ENCODE measurements at places on chromosomes 4 and X. TPM values are rescaled to one million over a fixed set of nuclear protein-coding genes. Genes with fewer than 3 reads are reported as not detected.

The POU4F2 gene
- total RNA-seq, result 0.06 TPM

- no peak for DNase-seq
Observed at GRCh38 chrX:7068939-7069367, 78.6 kb upstream of the STS start.

GRCh38 chr4:77040270-77040669 lies 35.5 kb downstream of the CCNI start:
- DNase-seq, result no peak

DNA sequence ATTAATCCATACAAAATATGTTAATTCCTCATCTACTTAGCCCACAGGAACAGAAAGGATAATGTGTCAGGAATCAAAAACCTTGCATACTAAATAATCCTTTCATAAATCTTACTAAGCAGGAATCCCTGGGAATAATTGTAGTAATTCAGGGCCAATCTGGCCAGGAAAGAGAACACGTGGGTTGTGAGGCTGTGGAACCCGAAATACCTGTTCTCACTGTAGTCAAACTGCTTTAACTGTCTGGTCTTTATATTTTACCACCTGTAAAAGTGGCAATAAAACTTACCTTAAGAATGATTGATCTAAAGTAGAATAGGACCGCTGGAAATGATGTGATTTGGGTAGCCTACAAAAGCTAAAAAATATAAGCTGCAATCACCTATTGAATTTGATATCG lies 1620.9 kb downstream of the STIM2 start:
- no peak for DNase-seq

- peak; percentile 37 for DNase-seq
Observed at GRCh38 chrX:76253432-76253831, 80.6 kb downstream of the PBDC1 start.

GRCh38 chrX:135324463-135324862 lies 15.2 kb downstream of the ETDC start:
- DNase-seq, result no peak

DNA sequence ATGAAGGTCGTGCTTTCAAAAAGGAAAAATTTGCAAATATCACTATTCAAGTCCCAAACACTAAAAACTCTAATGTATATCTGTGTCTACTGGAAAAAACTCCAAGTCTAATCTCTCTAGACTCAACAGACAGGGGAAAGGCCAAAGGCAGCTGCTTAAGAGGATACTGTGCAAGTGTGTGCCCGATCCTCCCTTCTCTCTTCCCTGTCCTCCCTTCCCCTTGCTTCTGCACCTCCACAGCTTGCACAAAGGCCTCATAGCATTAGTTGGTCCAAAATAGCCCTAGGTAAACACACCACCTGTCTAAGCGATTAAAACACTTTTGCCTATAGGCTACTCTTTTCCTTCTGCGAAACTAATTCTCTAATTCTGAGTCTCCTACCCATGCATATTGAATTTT lies 10.6 kb downstream of the C4orf54 start:
- DNase-seq, result no peak

The L1CAM gene
- total RNA-seq, result 0.83 TPM

GRCh38 chrX:31487951-31488350 lies 416.1 kb upstream of the FTHL17 start:
- no peak for DNase-seq

The CETN2 gene
- total RNA-seq, result 65.7 TPM

DNA sequence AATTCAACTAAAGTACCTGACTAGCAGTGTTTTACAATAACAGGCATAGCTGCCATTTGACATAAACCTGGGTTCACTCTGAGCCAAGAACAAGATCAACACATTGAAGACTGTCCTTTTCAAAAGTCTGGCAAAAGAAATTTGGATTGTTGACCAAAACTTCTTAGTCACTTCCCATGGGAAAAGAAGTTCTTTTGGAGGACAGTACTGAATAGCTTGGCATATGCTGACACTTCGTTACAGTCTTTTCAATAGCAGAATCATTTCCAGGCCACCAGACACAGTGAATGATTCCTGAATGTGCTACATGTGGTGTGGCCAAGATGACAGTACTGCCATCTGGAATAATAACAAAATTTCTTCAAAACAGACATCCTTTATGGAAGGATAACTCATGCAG lies 560.3 kb downstream of the GRID2 start:
- DNase-seq, result no peak

The MGAT4D gene
- total RNA-seq, result 1.1 TPM

DNA sequence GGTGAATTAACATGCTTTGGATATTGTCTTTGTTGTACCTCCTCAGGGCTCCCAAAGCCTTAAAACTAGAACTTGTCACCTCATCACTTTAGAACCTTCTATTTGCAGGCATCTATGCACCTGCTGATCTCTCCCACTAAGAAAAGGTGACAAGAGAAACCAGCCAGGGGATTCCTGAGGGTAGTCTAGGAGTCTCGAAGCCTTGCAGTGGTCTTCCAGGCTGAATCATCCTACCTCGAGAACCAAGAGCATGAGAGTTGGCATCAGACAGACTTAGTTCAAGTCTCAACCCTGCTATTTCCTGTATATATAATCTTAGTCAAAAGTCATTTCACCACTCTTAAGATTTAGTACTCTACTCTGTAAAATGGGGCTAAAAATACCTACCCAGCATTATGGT lies 29.6 kb downstream of the RTL5 start:
- DNase-seq, result no peak

GRCh38 chr4:96642490-96642889 lies 802.6 kb downstream of the PDHA2 start:
- no peak for DNase-seq

- no peak for DNase-seq
Observed at GRCh38 chr4:155704841-155705404, 38.3 kb downstream of the GUCY1A1 start.

DNA sequence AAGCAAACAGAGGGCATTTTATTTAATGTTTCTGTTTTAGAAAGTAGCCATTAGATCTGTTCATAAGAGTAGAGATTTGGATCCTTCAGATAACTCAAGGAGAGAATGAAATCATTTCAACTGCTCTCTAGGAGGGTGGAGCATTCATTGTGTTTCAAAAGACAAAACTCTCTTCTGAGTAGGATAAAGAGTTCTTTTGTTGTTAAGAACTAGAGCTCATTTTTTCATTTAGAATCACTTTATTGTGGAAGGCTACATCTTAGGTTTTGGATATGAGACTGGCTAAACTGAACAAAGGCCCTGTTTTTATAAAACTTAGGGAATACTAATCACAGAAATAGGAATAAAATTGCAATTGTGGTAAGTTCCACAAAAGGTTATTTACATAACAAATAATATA lies 193.9 kb upstream of the PCDH10 start:
- no peak for DNase-seq

The CXCR3 gene
- 0.74 TPM for total RNA-seq

The CSN1S1 gene
- total RNA-seq, result not detected

- no peak for DNase-seq
Observed at GRCh38 chrX:916230-916599, 285.6 kb downstream of the SHOX start.

GRCh38 chrX:100674705-100675104 lies 30.7 kb downstream of the SRPX2 start:
- DNase-seq, result no peak

The COPS4 gene
- 26.3 TPM for total RNA-seq

The FATE1 gene
- 0.37 TPM for total RNA-seq

GRCh38 chr4:176791591-176792325 lies 964 bp downstream of the VEGFC start:
- peak; percentile 72 for DNase-seq

The FRMPD3 gene
- total RNA-seq, result 3.2 TPM

The SMIM10 gene
- 4.0 TPM for total RNA-seq

GRCh38 chr4:78369679-78370078 lies 181.9 kb upstream of the ANXA3 start:
- DNase-seq, result no peak

DNA sequence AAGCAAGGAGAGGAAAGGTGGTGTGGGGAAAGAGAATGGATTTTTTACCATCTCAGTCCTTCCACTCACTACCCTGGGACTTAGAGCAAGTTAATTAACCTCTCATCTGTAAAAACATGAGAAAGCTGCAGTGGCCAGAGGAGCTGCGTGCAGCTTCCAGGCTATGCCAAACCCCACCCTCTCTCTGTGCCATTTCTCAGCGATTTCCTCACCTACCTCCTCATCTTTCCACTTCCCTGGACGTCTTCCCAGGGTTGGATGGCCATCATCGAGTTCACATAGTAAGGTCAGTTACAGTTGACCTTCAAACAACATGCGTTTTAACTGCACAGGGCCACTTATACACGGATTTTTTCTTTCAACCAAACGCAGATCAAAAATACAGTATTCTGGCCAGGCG lies 64.3 kb downstream of the SMIM20 start:
- DNase-seq, result no peak

- DNase-seq, result no peak
Observed at GRCh38 chr4:23036503-23036902, 343.8 kb downstream of the GBA3 start.

The CFAP47 gene
- 21.0 TPM for total RNA-seq

The ZXDA gene
- total RNA-seq, result 5.7 TPM

DNA sequence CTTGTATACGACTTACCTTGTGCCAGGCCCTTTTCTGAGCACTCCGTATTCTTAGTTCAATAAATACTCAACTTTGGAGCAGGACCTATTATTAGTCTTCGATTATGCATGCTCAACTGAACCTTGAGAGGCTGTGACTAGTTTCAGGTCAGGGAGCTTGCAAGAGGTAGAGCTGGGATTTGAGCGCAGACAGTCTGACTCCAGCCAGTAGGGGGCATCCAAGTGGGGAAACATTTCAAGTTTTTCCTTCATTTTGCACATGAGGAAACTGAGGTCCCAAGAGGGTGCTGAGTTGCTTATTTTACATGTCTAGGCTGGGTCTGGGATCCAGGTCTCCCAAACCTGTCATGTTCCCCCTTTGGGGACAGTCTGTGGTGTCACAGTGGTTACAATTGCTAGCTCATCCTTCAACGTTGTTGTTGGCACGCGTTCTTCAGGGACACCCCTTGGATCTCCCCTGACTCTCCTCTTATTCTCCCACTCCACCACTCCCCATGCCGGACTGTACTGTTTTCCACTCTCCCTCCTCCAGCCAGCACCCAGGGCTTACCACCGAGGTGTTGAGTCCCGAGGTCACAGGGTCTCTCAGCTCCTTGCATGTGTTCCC lies 6.7 kb upstream of the PRICKLE3 start:
- DNase-seq, result no peak

GRCh38 chr4:144757969-144758368 lies 112.0 kb downstream of the HHIP start:
- no peak for DNase-seq

Data from lung (tissue), 17 donors.